Transverse colon (tissue), 4 donors: ENCODE measurements at places on chromosomes 12 and 14. TPM values are rescaled to one million over a fixed set of nuclear protein-coding genes. Genes with fewer than 3 reads are reported as not detected.

The HOXC9 gene
- total RNA-seq: not detected

The ADCY6 gene
- total RNA-seq: 114 TPM

GRCh38 chr12:118034429-118035189 is 18.1 kb downstream of the RFC5 start:
- DNase-seq: peak; percentile 25

The ASB2 gene
- 26.6 TPM for total RNA-seq

The KRT6C gene
- total RNA-seq: not detected

DNA sequence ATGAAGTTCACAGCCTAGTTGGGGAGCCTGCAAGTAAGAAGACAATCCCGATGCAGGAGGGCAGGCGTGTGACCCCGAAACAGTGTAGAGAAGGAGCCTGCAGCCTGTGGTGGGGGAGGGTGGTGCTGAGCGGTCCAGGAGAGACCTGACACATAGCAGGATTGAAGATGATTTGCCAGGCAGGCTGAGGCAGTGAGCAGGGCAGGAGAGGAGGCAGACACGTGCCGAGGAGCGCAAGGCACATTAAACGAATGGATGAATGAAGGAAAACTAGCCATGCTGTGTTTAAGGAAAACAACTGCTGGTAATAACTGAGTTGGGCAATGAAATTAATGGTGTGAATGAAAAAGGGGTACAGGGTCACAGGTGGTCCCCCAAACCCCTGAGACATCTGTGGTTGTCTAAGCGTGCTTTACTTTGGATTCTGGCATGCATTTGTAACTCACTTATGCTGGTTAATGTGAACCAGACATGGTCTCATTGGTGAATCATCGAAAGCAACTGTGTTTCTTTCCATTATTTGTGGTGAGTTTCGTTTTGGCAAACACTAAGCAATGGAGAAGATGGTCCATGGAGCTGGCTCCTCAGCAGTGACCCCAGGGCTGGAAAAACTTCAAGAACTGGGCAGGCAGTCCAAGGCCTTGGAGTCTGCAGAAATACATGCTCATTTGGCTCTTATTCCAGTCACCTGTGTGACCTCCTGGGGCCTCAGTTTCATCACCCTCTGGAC is 96.9 kb upstream of the EVL start:
- DNase-seq: no peak

The TMEM229B gene
- 3.7 TPM for total RNA-seq

The CCDC177 gene
- not detected for total RNA-seq

The KLRC4 gene
- 1.4 TPM for total RNA-seq

The ISM2 gene
- not detected for total RNA-seq

The SLC6A12 gene
- total RNA-seq: 4.0 TPM
